Hematopoietic multipotent progenitor cell treated with erythropoietin and hydrocortisone succinate and interleukin-3 and kit ligand, for 6 days (in vitro differentiated cells): ENCODE measurements at places on chromosomes 12 and 14.

- DNase-seq, result no peak
These were observed 87.0 kb upstream of the EEA1 start for GRCh38 chr12:93015871-93016751.

DNA sequence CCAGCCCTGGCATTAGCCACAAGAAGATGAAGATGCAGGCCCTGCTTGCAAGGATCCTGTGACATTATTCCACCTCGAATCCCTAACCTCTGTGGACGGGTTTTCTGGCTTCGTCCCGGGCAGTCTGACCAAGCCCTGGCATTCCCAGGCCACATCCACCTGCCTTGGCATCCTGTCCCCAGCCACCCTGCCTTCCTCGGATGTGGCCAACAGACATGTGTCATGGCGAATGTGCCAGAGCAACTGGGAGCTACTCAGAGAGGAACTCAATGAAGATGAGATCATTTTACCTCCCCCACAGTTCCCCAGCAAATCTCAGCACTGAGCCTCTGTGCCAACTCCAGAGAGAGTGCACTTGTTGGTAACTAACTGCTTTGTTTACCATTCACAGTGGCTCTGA is 33.5 kb upstream of the KCNA5 start:
- no peak for DNase-seq

GRCh38 chr12:104828015-104828414 is 130.1 kb downstream of the SLC41A2 start:
- no peak for DNase-seq

GRCh38 chr14:95725685-95726336 is 11.9 kb upstream of the TCL1A start:
- no peak for DNase-seq

GRCh38 chr14:99203801-99204200 is 68.2 kb downstream of the BCL11B start:
- DNase-seq, result no peak

DNA sequence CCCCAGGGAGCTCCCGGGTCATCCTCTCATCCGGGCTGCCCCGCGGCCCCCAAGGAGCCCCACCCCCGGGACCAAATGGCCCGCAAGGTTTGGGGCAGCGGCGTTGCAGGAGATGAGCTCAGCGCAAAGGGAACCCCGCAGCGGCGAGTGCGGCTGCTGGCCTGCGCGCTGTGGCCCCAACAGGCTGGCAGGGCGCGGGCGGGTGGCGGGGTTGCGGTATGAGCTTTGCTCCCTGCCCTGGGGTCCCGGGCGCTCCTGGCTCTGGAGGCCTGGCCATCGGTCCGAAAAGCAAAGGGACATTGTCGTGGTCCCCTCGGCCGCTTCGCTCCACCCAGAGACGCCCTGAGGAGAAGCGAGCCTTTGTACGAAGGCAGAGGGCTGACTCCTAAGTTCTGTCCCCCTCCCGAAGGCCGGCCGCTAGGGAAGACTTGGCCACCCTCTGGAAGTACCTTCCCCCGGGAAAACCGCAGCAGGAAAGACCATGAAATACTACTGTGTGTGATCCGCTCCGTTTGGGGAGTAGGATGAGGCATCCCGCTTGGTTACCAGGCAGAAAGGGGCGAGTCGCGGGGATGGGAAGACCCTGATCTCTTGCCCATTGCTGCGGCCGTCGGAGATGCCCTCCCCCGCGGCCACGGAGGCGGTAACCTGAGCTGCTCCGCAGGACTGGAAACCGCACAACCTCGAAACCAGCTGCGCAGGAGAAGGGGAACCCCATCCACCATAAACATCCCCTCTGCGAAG is 620 bp upstream of the NID2 start:
- DNase-seq, result peak; percentile 12

GRCh38 chr14:94412671-94413638 is 24.6 kb upstream of the SERPINA1 start:
- DNase-seq, result no peak

DNA sequence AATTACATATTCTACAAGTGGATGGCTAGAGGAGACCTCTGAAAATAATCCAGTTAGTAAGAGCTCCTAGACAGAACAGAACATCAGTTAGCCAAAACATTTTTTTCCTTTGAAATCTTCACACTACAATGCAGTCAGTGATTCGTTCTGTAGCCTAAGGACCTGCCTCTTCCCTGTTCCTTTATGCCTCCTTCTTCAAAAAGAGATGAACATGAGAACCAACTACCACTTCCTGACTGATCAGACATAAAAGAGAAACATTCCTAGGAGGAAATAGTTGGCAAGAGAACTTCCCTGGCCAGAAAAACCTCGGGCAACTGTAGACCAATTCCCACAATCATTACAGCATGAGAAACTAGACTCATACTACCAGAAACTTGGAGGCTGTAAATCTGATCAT is 29.4 kb downstream of the ITPR2 start:
- DNase-seq, result no peak

DNA sequence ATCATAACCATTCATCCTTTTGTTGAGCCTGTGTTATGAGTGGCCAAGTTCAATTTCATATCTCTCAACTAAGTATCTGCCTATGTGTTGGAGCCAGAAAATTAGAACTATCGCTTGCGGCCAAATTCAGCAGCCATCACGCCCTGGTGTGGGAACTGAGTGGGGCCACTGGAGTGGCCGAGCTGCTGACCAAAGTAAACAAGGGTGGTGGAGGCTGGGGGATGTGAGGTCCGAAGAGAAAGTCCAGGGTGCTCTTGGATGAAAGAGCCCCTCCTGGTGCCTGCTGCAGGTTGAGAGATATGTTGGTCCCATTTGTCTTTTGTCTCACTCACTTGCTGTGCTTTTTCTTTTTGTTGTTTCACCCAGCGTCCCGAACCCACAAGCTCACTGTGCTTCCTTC is 14.9 kb downstream of the ADGRD1 start:
- no peak for DNase-seq

GRCh38 chr14:66306101-66306500 is 180.1 kb upstream of the CCDC196 start:
- DNase-seq, result no peak

DNA sequence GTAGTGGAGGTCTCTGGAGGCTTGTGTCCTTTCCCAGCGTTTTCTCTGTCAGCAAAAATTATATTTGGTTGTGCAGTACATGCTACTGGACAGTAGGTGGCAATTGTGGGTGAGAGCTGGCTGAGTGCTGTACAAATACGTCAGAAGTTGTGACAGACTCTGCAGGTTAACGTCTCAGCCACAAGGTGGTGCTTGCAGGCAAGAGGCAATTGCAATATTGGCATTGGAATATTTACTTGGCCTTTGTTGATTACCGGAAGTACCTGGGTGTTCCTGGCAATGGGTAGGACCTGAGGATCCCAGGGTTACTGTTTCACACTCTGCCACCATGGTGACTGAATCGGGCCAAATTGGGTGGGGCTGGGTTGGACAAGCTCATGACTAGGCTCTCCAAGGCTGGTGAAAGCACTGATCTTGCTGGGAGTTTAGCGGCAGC is 333.9 kb upstream of the LMO3 start:
- DNase-seq, result peak; percentile 85

DNA sequence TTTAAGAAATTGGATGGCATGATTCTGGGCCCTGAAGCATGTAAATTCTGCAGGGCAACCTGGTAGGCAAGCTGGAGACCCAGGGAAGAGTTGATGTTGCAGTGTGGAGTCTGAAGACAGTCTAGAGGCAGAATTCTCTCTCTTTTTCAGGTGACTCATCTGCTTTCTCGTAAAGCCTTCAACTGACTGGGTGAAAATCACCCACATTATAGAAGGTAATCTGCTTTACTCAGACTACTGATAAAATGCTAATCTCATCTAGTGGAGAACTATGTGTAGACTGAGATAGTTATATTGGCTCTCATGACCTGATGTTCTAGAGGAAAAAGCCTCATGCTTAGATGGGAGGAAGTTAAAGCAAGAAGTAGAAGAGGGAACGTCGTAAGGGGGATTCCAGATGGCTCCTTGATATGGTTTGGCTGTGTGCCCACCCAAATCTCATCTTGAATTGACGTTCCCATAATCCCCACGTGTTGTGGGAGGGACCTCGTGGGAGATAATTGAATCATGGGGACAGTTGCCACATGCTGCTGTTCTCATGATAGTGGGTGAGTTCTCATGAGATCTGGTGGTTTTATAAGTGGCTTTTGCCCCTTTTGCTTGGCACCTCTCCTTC is 723.8 kb downstream of the BCL11B start:
- DNase-seq, result peak; percentile 1

GRCh38 chr12:109428037-109428629 is 49.0 kb downstream of the KCTD10 start:
- peak; percentile 89 for DNase-seq

DNA sequence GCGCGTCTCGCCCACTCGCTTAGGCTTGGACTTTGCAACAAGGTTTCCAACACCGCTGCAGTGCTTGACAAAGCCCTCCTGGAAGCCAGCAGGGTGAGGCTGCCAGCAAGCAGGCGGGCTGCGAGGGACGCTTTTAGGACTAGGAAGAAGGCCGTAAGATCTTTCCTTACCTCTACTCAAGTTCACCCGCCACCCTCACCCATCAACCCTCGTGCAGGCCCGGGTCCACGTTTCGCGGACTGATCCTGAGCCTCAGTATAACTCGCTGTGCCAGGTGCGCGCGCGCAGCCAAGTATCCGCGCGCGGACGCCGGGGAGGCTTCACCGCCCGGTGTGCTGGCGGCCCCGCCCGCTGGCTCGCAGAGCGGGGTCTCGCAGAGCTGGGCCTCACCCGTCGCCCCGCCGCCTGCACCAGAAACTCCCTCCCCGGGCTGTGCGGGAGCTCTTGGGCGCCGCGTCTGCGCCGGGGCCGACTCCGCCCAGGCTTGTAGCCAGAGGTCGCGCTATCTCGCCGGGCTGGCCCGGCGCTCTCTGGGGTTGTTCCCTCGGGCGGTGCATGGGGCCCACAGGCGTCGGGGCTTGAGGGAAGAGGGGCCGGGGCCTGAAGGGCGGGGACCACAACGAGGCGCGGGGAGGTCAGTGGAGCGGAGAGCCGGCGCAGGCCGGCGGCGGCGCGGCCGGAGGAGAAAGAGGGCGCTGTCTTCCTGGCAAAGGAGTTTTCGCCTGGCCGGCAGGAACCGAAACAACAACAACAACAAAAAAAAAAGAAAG is 7.6 kb upstream of the SIX1 start:
- DNase-seq, result peak; percentile 62

DNA sequence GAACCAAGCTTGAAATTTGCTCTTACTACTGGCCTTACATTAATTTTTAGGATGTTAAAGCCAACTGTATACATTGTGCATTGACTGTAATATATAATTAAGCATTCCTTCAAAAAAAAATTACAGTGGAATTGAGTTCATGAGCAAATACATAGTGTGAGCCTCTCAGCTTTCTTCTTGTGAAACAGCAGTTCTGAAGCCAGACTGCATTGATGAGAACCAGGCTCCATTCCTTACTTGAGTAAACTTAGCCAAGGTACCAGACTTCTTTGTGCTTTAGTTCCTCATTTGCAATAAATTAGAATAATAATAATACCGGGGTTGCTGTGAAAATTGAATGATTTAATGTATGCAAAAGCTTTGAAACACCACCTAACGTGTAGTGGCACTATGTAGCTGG is 169.5 kb downstream of the ANO4 start:
- DNase-seq, result no peak

- no peak for DNase-seq
These were observed 46.3 kb upstream of the KICS2 start for GRCh38 chr12:64268409-64268808.

DNA sequence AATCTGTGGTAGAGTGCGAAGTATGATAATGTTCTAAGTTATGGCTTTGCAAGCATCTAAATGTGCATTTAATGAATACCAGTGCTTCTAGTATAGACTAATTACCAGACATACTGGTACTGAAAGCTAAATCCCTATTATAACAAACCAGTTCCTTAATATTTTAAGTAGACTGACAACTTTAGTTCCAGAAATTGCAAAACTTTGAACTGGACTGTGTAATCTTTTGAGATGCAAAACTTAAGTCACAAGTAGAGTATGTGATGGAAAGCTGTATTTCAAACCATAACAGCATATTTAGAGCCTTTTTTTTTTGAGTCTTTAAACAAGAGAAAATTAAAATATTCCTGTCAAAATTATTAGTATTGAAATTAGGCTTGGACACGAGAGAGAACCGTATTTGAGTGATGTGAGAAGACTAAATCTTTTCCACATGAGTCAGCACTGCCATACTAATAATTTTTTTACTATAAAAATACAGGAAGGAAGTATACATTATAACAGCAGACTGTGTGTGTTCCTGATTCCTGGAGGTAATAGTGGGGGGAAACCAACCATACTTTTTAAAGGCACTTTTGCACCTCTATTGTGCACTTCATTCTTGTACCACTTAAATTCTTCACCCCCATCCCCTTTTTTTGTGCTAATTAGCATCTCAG is 45.5 kb downstream of the PPM1A start:
- no peak for DNase-seq

DNA sequence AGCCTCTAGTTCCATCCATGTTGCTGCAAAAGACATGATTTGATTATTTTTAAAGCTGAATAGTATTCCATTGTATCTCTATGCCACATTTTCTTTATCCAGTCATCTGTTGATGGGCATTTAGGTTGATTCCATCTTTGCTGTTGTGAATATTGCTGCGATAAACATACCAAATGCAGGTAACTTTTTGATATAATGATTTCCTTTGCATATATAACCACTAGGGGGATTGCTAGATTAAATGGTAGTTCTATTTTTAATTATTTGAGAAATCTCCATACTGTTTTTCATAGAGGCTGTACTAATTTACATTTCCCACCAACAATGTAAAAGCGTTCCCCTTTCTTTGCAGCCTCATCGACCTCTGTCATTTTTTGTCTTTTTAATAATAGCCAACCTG is 342.5 kb downstream of the MDGA2 start:
- peak; percentile 8 for DNase-seq

DNA sequence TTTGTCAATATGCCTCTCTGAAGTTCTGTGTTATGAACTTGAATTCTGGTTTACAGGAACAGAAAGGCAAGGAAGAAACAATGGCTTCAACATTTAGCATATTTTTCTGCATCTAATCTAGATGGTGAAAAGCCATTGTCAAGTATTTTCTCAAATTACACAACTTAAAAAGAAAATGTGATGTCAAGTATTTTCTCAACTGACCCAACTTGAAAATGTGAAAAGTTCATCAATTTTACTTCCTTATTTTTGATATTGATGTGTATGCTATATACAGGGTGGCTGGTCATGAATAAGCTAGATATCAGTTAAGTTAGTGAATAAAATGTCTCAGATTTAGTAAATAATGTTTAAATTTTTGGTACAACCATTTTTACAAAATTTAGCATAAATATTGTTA is 196.7 kb downstream of the ALX1 start:
- no peak for DNase-seq

- DNase-seq, result no peak
These were observed 2.0 kb downstream of the SCN8A start for GRCh38 chr12:51593021-51593420.

DNA sequence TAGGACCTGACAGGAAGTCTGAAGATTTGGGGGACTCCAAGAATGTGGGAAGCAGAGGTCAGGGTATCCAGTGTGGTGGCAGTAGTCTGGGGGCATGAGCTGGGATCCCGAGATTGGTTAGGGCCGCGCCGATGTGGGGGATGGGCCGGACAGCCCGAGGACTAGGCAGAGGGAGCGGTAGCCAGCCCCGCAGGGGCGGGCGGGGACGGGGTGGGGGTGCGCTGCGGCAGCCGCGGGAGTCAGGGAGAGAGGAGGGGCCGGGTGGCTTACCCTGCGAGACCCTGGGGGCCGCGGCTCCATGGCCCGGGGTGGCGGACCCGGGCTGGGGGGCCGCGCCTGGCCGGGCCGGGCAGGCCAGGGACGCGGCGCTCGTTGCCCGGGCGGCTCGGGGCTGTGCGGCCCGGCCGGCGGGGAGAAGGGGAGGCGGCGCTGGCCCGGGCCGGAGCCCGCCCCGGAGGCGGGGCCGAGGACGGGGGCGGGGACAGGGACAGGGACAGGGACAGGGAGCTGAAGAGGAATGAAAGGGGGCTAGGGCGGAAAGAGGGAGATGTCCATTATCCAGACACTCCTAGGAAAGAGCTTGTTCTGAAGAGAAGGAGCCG is 5.6 kb downstream of the ZNF385A start:
- no peak for DNase-seq
